Right renal pelvis (tissue), 4 donors: ENCODE measurements at places on chromosomes 13 and 19.

GRCh38 chr19:50432221-50433028 is at the start of gene MYBPC2:
MYBPC2 (plus strand) TSS chr19:50432892; CDS start chr19:50432954, 62 bp downstream.
- no peak for DNase-seq

GRCh38 chr13:41352935-41353840 is 42.1 kb downstream of the NAA16 start:
- peak; percentile 41 for DNase-seq

GRCh38 chr13:112679381-112679780 is 10.5 kb upstream of the ATP11A start:
- DNase-seq, result no peak

DNA sequence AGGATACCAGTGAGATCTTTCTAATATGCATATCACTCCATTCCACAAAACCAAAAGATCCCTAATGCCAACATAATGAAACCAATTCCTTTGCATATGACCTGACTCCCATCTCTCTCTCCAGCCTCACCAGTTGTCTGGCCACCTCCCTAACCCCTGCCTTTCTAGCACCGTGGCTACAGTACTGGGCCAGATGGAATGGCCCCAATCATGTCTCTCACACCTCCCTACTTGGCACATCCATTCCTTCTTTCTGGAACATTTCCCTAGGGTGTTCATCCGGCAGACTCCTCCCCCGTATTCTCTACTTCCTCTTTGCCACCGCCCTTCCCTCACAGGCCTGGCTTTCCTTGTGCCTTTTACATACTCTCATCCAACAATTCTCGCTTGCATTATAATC is 62.0 kb downstream of the GPALPP1 start:
- no peak for DNase-seq

GRCh38 chr13:45303026-45303425 is 38.0 kb downstream of the TPT1 start:
- no peak for DNase-seq
